ENCODE measurements at places on chromosomes 3 and 15.

DNA sequence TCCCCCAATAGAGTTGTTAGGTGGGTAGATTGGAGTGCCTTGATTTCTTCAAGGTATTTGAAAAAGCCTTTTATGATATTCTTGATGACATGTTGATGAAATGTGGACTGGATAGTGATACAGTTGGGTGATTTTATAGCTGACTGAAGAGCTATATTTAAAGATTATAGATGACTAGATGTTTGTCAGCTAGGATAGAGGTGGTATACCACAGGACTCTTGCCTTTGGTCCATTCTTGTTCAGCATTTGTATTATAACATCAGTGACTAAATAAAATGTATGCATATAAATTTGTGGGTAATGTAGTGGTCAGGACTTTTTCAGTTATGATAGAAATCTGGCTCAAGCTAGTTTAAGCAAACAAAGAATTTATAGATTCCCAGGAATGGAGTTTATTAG, 143.9 kb downstream of the ZNF609 start:
- no peak for DNase-seq

GRCh38 chr3:9168241-9168741, 81.2 kb downstream of the SRGAP3 start:
- no peak for DNase-seq

DNA sequence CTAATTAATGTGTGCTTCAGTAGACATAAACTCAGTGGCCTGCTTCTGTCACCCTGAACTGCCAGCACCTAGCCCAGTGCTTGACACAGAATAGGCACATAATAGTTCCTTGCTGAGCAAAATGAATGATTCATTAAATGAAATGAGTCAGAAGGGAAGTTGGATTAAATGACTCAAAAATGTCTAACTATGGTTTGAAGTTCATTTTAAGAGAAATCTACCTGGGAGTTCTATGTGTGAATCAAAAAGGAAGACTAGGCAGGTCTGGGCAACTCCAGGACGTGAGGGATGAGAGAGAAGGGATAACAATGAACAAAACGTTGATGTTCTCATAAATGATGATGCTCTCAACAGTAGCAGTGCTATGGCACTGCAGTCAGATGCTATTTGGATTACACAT, 175.0 kb downstream of the CFAP20DC start:
- no peak for DNase-seq

DNA sequence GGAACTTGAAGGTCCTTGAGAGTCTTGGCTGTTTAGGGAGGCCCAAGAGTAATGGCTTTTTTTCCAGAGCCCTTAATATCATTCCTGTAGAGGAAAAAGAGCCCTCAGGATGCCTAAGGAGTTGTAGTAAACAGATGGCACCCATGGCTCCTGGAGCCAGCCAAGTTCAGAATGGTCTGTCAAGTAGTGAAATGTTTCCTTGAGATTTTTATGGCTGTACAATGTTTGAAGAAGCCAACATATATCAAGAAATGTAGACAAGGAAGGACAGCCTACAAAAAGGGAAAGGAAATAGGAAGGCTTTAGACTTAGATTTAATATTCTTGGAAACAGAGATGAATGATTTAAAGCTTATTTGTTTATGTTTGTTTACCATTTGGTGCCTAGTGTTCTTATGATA, 334.8 kb downstream of the SATB1 start:
- DNase-seq, result no peak

DNA sequence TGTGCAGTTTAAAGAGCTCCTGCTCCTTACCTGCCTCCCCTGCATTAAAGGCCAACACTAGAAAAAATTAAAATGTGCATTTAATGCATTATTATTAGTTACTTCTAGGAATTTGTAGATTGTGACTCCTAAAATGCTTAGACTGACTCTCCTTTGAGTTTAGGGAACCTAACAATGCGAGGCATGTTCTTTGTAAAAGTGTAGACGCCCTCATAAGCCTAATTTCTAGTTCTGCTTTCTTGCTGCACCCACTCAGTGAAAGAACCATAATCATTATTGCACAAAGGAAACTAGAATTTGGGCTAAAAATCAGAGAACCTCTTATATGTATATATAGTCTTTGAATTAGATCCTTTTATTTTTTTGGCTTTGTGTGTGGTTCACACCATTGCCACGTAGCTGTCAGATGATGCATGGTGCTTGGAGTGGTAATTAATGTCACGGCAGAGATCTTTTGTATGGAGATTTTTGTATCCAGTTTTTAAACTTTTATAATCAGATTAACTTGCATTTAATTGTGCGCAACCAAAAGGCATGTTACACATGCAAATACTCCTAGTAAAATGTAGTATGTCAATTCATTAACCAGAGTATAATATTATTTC, 710 bp downstream of the ABHD10 start:
- DNase-seq, result peak; percentile 63

DNA sequence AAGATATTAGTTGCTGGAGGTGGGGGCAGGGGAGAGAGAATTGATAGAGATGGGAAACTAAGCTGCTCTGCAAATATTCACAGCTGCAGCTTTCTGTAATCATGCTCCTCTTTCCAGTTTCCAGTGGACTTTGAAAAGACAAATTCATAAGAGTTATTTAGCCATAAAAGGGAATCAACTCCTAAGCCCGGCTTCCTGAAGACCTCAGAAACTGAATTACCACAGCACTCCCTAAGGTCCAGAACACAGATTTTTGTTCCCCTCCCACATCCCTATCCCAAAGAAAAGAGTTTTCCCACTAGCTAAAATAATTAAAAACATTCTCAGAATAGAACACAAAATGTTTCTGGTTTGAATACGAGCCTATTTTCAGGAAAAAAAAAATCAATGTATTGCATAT, 871.8 kb upstream of the NR2F2 start:
- no peak for DNase-seq

DNA sequence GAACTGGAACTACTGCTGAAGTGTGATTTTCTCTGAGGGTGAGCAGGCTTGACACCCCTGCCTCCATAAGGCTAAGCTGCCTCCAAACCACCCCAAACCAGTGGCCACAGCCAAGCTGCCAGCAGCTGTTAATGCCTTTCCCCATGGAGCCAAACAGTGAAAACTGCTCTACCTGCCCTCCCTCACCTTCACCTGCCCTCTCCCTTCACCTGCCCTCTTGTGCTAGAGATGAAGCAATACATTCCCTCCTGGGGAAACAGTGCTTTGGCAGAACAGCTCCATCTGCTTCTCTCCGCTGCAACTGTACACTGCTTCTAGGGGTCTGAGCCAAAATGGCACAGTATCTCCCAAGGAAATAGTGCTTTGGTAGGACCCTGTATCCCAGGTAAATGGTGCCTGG, 374.1 kb downstream of the FHIT start:
- no peak for DNase-seq

DNA sequence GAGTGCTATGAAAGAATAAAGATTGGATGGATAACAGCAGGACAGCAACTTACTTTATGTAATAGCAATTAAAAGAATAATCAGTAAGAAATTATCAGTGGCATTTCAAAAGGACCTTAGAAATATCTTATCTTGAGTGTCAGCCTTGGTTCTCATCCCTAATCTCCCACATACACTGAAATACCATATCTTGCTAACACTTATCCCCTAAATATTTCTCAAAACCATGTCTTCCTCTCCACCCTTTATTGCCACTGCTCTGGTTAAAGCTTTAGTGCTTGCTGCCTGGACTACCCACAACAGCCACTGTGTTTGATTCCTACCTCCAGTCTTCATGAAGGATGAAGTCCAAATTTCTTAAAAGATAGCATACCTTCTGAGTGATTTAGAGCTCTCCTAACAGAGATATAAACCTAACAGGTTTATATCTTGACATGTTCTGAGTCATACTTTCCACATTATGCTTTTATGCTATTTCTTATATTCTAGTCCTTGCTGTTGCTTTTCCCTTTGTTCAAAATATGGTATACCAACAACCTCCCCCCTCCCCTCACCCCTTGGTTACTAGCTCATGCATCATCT, 202.8 kb downstream of the RSRC1 start:
- no peak for DNase-seq

DNA sequence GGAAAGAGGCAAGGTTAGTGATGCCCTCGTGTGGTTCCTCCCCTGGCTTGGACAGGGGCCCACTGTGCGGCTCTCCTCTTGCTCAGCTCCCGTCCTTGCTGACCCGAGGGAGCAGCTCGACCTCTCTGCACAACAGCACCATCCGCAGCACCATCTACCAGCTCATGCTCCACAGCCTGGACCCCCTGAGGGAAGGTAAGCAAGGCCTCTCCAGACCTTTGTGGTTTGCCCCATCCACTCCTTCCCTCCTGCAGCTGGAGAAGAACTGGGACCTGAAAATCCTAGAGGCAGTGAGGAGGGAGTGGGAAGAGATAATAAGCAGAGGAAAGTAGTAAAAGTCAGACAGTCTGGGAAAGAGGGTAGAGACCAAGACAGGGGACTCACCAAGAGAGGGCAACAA, 17.8 kb downstream of the SLC24A1 start:
- DNase-seq, result no peak

DNA sequence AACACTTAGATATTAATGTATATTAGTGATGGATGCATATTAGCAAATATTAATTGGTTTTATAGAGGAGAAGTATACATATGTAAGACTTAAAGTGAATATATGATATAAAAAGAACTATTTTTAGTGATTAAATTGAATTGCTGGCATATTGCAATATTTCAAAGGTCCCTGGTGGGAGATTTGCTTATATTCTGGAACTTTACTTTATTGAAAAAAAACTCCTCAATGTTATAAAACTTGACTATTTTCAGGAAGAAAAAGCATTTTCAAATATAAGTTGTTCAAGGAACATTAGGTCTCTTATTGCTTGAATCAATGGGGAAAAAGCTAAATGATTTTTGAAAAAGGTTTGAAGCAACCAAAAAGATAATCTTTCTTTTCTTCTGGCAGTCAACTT, 21.4 kb upstream of the OTOL1 start:
- no peak for DNase-seq

DNA sequence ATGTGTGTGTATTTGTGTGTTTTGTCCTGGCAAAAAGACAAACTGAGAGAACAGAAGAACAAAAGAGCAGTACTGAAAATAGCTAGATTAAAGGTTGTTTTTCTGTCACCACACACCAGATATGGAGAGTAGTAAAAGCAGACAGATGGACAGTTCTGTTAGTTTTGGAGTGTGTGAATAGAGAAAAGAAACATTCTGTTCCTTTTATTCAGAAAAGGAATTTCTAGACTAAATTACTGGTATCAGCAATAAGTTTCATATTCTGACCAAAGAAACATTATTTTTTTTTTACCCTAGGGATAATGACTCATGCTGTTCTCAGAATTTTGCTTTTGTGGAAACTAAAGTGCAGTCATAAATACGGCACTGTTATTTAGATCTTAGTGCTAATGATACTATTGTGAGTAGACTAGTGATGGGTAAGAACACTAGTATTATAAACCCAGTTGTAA, 32.9 kb downstream of the PIK3CA start:
- DNase-seq, result no peak

- no peak for DNase-seq
Measured at GRCh38 chr15:75918135-75918534, 14.5 kb downstream of the FBXO22 start.

GRCh38 chr3:127839099-127839498, 16.8 kb upstream of the MGLL start:
- no peak for DNase-seq

- peak; percentile 76 for DNase-seq
Measured at GRCh38 chr3:138774529-138775253, 60.0 kb downstream of the PIK3CB start.

DNA sequence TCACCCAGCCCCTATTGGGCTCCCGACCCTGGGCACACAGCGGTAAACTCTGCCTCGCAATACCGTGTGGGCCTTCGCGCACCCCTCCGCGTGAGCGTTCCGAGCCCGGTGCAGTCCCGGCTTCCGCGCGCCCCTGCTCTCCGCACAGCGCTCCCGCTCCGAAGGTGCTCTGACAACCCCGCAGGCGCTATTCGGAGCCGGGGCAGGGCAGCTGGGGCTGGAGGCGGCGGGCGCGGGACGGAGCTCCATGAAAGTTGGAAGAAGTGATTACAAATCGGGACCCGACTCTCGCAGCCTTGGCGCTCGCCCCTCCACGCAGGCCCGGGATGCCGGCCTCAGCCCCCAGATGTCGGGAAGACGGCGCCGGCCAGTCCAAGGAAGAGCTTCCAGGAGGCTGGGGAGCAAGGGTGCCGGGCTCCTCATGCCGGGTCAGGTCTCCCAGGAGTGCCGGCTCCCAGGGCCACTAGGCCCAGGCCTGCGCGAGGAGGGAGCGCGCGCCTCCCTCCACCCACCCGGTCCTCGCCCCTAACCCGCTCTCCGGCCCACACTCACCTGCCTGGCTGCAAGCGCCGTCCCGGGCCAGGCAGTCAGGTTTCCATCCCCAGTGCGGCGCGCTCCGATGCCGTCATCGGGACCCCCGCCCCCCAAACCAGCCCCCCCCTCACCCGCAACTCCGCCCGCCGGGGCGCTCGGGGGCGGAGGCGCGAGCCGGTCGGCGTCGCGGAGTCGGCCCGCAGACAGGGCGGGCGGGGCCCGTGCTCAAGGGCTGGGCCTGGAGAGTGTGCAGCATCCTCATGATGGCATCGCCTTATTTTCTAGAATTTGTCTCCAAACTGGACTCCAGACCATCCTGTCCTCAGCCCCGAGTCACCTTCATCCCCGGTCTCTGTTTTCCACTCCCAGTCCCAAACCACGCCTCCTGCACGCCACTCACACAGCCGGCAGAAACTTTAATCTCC, at the start of gene KIF7:
Gene KIF7, minus strand, starts transcription at position 621 of the 959 bp plus-strand sequence. CDS start 2,537 bp downstream, outside the sequence.
- no peak for DNase-seq

DNA sequence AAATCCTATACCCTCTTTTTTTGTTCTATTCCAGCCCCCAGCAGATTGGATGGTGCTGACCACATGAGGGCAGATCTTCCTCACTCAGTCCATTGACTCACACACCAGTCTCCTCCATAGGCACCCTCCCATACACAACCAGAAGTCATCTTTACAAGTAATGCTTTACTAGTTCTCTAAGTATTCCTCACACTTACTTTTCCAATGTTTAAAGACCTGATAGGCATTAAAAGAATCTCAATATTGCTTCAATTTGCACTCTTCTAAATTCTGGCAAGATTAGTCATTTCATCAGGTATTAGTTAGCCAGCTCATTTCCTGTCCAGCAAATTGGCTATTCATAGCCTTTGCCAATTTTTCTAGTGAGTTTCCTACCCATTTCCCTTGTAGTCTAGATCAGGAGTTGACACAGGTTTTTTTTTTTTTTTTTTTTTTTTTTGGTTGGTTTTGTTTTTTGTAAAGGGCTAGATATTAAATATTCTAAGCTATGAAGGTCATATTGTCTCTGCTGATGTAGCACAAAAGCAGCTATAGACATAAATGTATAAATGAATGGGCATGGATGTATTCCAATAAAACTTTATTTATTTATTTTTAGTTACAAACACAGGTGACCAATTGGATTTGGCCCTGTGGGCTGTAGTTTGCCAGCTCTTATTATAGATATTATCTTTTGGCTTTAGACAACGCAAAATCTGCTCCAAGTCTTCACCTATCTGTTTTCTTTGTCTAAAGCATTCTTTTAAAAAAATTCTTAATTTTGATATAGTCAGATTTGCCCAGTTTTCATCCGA, 76.1 kb downstream of the ABHD5 start:
- DNase-seq, result no peak

DNA sequence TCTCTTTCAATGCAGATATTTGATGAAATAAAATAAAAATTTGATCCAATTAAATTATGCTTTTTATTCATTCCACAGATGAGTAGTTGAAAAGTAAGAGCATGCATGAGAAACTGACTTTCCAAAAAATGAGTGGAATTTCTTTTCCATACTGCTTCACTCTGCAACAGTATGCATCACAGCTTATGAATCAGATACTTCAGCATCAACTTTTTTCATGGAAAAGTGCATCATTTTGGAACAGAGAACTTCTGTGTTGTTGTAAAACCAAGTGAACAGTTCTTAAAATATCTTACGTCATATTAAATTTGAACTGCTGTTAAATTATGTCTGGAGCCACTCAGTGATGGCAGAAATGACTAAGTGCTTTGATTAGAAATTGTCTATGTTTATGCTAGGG, 16.7 kb upstream of the SLC7A14 start:
- no peak for DNase-seq

- no peak for DNase-seq
Measured at GRCh38 chr15:69994429-69995205, 103.1 kb downstream of the TLE3 start.

All from Kasumi-1 (cell line).